ENCODE measurements at places on chromosomes 7 and 10.

DNA sequence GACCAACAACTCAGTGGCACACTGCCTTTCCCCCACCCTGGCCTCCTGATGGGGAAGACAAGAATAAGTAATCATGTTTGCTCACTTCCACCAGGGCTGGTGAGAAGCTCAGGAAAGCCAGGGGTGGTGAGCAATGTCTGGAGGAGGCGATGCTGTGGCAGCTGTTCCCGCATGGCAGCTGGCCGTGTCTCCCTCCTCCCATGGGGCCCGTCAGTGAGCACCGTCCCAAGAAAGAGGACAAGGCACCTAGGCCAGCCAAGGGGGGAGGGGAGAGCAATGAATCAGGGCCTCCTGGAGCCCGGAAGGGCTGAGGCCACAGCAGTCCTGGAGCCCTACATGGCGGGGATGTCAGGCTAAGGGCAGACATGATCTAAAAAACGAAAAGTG lies 69.2 kb upstream of the INSIG1 start:
- no peak for DNase-seq

- DNase-seq, result peak; percentile 82
Measured at GRCh38 chr7:129122751-129123509, 21.6 kb upstream of the TSPAN33 start.

DNA sequence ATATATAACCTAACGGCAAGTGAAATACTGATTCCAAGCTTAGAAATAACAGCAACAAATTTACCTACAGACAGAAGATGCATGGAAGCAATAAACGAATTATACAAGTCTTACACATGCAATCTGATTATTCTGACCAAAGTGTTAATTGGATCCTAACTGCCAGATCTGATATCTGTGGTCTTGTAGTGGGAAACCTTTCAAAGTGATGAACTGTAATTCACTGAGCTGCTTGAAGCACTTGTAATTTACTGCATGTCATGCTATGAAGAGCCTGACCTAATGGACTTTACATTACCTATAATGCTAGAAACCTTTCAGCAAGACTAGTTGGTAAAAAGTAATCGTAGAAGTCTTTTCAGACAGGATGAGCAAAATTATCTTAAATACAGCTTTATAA lies 205.6 kb downstream of the FOXP2 start:
- DNase-seq, result no peak

- DNase-seq, result no peak
Measured at GRCh38 chr10:6738112-6738768, 158.2 kb upstream of the PRKCQ start.

DNA sequence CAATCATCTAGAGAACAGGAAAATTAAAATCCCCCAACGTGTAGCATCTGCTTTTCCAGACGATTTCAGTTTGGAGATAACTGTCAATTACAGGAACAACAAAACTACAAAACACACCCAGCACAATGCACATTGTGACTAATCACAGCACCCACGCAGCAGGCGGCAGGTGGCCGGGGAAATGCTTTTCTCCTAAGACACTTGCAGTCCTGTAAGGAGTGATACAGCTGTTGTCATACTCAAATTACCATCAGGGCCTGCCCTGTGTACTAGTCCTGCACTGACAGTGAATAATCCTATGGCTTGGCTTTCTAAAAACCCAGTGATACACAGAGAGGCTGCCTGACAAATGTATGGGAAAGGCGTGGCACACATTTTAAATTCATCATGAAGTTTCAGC lies 37.8 kb downstream of the COBL start:
- DNase-seq, result no peak

DNA sequence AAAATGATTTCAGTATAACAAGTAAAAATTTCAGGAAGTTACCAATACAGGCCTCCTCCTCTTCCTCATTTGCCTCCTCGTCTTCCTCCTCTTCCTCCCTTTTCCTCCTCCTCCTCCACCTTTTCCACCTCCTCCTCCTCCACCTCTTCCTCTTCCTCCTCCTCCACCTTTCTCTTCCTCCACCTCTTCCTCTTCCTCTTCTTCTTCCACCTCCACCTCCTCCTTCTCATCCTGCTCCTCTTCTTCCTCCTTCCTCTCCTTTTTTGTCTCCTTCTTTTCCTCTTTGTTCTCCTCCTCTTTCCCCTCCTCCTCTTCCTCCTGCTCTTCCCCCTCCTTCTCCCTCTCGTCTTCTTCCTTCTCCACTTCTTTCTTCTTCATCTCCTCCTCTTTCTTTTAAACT lies 94.4 kb upstream of the SFMBT2 start:
- no peak for DNase-seq

DNA sequence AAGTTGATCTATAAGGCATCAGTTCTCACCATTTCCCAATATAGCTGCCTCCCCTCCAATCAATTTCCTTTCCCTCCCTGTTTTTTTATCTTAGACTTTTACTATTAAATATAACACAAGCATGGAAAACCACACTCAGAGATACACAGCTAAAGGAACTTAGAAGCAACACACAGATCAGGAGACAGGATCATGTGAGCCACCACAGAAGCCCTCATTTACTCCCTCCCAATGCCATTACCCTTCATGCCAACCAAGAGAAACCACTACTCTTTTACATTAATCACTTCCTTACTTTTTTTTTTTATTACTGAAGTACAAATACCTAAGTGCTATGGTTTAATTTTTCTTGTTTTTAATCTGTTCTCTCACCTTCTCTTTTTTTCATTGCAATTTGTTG lies 33.0 kb downstream of the COG5 start:
- no peak for DNase-seq

DNA sequence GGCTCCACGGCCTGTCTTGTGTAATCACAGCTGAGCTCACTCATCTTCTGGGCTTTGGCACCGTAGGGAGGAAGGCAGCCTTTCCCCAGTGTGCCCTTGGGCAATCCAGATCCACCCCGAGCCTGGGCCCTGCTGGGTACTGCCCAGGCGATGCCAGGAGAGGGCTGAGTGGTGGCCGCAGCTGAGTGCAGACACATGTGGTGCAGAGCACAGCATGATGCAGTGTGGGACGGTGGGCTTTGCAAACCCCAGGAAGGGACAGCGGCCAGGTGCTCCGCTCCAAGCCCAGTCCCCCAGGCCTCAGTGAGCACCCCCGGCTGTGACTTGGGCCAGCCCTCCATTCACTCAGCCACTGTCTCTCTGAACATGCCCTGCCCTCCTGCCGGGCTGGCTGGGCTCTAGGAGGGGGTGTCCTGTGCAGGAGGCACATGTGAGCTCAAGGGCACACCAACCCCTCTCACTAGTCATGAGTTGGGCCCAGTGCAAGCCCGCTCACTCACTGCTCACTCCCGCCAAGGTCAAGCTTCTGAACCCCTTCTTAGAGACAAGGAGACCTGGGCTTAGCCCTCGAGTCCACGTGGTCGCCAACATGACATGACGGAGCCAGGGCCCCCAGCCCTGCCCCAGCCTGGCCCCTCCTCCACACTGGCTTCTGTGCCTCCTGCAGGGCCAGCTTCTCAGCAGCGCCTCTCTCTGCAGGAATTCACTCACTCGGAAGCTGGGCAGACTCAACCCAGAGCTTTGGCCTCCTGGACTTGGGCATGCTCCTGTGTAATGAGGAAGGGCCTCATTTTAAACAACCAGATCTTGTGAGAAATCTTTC lies 77.5 kb upstream of the INSIG1 start:
- DNase-seq, result no peak

- no peak for DNase-seq
Measured at GRCh38 chr10:33703501-33704213, 369.2 kb upstream of the NRP1 start.

DNA sequence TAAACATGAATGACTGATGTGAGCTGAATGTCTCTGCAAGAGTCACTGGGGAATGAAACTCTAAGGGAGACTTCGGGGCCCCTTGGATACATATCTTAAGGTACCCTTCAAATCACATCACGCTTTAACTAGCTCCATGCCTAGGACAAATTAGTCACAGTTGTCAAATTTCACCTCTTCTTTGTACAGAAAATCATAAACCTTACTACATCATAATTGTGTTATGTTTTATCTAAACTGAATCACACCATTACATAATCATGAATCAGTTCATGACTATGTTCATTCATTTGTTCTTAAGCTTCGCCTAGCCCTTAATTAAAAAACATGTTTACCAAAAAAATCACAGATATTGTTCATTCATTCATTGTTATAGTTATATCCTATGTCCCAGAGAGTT lies 2.1 kb upstream of the SLC13A1 start:
- no peak for DNase-seq

GRCh38 chr7:130996833-130997231 lies 262.8 kb upstream of the KLF14 start:
- no peak for DNase-seq

- DNase-seq, result no peak
Measured at GRCh38 chr10:52979295-52979990, 206.9 kb upstream of the MBL2 start.

- DNase-seq, result no peak
Measured at GRCh38 chr10:86255405-86256251, 111.0 kb downstream of the GRID1 start.

GRCh38 chr7:148625342-148625741 lies 34.8 kb downstream of the C7orf33 start:
- no peak for DNase-seq

- DNase-seq, result no peak
Measured at GRCh38 chr7:45202625-45203024, 45.0 kb downstream of the RAMP3 start.

GRCh38 chr7:897086-897485 lies 20.7 kb downstream of the GET4 start:
- no peak for DNase-seq

DNA sequence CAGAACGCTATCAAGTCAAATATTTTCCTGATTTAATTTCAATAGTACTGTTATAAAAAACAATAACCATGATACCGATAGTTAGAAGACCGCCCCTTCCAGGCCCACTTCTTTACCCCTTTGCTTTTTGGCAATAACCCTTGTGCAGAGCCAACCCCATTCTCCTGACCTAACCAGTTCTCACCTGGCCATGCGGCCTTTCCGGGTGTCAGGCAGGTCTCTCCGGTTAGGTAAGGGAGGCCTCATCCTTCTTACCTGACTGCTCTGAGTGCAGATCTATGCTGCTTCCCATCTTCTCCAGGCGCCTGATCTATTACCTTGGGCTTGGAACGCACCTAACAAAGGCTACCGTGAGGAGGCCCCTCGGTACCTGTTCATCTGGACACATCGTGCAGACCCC lies 26.6 kb downstream of the ZMIZ1 start:
- DNase-seq, result no peak

DNA sequence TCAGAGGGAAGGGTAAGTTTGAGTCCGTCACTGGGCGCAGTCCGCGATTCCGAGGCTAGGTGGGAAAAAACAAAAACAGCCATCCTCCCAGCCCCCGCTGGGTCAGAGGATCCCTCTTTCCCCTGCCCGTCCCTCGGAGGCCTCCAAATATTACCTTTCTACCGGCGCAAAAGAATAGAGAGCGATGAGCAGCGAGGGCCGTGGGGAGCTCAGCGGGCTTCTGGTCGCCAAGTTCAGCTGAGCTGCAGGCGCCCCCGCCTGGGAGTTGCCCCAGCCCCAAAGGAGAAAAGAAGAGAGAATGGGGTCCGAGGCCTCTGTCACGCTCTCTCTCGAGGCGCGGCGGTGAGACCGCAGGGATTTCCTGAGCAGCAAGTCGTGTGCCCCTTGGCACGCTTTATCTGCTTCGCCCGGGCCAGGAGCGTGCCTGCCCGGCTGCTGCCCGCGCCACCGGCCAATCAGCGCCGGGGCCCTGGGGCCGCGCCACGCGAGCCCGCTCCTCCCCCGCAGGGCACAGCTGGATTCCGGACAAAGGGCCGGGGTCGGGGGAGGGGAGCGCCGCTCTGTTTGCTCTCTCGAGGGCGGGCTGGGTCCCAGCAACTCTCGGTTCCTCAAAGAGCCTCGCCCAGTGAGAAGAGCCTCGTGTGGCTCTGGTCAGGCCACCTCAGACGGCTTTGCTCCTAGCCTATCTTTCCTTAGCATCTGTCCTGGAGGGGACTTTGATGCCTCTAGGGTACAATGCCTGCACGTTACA lies at the start of gene NEUROG3:
TSS of gene NEUROG3 (minus strand) at position 367 of the 751 bp plus-strand sequence. CDS start 379 bp downstream, outside the sequence.
- DNase-seq, result peak; percentile 59

DNA sequence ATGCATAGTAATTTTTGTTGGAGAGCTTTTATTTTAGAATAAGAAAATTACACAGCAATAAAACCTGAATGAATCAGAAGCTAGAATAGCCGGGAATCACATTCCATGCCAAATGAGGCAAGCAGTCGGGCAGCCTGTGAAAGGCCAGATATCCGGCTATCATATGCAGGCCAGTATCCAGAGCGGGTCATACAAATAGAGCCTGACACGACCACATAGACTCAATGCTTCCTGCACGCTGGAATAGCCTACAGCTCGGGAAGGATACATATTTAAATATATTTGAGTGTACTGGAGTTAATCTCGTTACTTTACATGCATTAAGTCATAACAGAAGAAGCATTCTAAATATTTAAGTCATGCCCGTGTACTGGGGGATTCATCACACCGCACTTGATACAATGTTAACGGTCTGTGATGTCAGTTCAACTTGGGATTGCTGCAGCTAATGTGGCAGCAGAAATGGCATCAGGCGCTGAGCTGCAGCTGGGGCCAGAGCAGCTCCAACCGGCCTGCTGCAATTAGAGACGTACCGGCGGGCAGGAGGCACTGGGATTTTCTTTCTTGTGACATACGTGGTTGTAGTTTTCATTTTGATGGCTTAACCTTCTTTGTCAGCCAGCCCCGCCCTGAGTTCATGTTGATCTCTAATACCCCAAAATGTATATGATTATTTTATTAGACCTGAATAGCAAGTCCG lies 112.0 kb downstream of the EBF3 start:
- no peak for DNase-seq

- DNase-seq, result no peak
Measured at GRCh38 chr10:18066947-18067346, 73.3 kb upstream of the CACNB2 start.

DNA sequence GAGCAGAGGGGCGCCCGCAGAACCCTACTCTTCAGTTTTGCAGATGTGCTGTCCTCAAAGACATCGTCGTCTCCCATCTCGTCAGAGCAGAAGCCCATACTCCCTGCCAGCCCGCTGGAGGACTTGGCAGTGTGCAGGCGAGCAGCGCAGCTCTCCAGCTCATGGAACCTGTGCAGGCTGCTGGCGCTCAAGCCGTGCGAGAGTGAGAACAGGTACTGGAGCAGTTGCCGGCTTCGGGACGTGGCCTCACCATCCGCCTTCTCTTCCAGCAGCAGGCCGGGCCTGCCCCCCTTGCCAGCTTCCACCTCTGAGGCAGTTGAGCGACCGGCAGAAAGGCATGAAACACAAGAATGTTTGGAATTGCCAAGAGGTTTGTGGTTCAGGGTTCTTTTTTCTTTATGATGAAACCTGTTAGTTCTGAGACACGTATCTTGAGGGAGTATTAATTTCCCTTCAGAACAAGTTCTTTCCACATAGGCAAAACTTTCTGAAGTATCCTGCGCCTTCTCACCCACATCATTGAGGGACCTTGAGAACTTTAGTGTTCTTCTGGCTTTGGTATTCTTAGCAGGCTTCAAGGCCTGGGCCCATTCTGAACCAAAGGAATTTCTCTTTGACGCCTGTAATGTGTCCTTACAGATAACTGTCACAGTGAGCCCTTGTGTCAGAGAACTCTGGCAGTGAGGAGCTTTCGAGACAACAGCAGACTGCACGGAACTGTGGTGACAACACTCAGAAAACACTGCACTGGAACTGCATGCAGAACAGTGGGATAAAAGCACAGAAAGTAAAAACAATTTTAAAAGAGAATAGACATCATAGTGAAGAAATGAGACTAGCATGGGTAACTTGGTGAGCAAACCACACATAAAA lies 89.5 kb downstream of the ALOX5 start:
- DNase-seq, result no peak

- DNase-seq, result no peak
Measured at GRCh38 chr10:71517298-71518169, 120.8 kb downstream of the CDH23 start.

- no peak for DNase-seq
Measured at GRCh38 chr7:1562116-1562515, 6.1 kb upstream of the TMEM184A start.

GRCh38 chr10:101935431-101935830 lies 91.8 kb upstream of the KCNIP2 start:
- no peak for DNase-seq
